ENCODE measurements at places on chromosomes 6 and 20. TPM values are rescaled to one million over a fixed set of nuclear protein-coding genes. Genes with fewer than 3 reads are reported as not detected.

GRCh38 chr20:53579266-53579580 is 14.4 kb downstream of the ZNF217 start:
- DNase-seq, result no peak

The WFDC5 gene
- total RNA-seq, result not detected

The MAFB gene
- 0.97 TPM for total RNA-seq

- no peak for DNase-seq
Measured at GRCh38 chr6:12208673-12209072, 81.5 kb upstream of the EDN1 start.

DNA sequence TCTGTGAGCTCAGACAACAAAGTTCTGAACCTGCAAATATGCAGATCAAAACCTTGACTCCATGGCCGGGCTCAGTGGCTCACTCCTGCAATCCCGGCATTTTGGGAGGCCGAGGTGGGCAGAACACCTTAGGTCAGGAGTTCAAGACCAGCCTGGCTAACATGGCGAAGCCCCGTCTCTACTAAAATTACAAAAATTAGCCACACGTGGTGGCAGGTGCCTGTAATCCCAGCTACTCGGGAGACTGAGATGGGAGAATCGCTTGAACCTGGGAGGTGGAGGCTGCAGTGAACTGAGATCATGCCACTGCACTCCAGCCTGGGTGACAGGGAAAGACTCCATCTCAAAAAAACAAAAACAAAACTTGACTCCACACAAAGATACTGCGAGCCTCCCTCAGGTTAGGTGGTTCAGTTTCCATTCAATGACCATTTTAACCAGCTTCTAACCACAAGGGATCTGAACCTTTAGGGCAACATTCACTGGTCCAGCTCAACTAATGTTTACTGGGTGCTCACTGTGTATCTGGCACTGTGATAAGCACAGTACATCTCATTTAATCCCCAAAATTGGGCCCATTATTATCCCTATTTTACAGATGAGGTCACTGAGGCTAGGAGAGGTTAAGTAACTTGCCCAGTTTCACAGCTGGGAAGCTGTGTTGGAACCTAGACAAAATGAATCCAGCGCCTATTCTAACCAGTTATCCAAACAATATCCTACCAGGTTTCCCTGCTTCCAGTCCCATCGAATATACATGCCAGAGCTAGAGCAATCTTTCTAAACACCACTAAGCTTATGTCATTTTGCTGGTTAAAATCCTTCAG is 1.8 kb downstream of the SNRPB start:
- no peak for DNase-seq

DNA sequence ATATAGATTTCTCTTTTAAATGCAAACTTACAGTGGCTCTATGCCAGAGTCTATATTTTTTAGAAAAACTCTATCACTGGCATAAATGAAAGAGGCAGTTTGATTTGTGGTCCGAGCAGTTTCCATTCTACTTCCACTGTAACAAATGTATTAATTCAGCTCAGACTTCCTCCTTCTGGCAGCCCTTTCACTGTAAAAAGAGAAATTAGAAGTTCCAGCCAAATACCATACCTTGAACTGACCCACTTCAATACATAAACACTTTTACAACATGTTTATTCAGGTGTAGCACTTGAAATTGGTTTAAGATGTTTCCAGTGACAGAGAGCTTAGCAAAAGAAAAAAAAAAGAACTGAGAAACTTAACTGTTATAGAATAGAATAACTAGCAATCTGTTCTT is 99.3 kb downstream of the BMP5 start:
- DNase-seq, result no peak

Measured in Daoy (cell line).